ENCODE measurements at places on chromosomes 2 and 18.

DNA sequence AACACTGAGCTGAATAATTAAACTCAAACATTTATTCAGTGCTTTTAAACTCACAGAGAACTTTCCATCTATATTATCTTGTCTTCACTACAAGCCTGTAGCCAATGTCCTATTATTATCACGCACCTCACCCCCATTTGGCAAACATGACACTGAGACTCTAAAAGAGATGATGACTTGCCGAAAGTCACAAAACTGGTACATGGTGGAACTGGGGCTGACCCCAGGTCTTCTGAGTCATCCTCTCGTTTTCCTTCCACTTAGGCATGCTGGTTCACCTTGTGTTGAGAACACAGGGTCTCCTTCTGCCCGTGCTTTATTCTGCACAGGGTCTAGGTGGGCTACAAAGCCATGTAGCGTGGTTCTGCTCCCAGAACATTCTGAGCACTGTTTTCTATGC is 230.0 kb upstream of the MGAT5 start:
- no peak for DNase-seq

- DNase-seq: peak; percentile 36
These were observed 26.9 kb downstream of the NCKAP5 start for GRCh38 chr2:133541376-133541775.

DNA sequence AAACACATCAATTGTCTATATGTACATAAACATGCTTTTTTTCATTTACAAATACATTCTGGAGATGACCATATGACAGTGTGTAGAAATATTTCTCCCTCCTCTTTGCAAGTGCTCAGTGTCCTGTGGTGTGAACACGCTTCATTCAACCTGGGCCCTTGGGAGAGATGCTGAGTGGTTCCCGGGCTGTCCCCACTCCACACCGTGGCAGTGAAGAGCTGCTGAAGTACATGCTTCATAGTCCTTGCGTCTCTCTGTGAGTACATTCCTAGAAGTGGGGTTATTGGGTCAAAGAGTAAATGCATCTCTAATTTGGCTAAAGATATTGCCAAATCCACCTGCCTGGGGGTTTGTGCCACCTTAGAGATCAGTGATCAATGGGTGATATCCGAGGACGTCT is 6.5 kb upstream of the GPR35 start:
- no peak for DNase-seq

DNA sequence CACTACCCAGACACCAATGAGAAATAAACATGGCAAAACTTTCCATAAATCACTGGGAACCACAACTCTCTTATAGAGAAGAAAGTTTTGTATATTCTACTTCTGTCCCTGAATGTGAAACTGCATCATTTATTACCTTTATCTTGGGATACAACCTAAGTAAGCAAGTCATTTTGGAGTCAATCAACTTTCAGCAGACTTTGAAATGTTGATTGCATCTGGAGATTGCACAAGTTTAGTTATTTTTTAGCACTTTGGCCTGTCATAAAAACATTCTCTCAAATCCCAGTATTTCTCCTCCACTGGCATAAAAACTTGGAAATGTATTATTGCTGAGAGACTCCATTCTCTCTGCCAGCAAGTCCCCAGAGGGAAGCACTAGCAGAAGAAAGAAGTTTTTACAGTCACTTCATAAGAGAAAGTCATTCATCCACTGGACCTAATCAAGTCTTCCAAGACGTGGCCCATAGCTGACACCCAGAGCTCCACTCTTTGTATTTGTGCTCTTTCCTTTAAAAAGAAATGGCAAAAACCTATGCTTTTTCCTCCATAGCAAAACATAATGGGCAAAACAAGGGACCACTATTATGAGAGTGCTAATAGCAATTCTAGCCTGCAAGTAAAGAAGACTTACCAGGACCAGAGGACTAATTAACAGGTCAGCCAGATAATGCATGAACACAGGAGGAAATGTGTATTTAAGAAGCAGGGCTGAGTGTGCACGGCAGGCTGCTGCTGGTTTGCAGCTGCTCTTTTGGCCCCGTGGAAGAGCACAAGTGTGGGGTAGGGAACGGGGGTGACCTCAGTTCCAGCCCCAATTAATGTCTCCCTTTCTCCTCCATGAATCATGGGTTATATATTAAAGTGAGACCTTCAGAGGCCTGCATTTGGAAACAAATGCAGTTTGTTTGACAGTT is 171.5 kb downstream of the INO80D start:
- no peak for DNase-seq

- DNase-seq: no peak
These were observed 19.7 kb downstream of the DARS1 start for GRCh38 chr2:135965756-135966155.

DNA sequence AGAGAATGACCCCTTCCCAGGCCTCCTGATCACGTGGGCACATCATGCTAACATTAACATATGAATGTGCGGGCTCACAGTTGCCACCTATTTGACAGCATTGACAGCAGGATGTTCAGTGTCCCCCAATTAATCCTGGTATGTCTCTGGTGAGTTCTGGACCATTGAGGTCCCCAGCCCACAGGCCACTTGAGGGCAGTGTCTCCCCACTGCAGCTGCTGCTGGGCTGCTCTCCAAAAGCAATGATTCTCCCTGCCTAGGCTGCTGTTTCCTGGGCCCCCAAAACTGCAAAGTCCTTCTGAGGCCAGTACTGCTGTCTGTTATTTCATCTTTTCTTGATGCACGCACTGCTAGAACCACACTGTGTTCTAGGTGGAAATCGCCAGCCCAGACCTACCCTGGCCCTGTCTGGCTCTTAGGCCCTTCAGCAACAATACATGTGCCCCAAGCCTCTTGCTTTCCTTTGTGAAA is 52.7 kb upstream of the MAPK4 start:
- peak; percentile 24 for DNase-seq

- no peak for DNase-seq
These were observed 133.4 kb downstream of the PID1 start for GRCh38 chr2:229137639-229138038.

DNA sequence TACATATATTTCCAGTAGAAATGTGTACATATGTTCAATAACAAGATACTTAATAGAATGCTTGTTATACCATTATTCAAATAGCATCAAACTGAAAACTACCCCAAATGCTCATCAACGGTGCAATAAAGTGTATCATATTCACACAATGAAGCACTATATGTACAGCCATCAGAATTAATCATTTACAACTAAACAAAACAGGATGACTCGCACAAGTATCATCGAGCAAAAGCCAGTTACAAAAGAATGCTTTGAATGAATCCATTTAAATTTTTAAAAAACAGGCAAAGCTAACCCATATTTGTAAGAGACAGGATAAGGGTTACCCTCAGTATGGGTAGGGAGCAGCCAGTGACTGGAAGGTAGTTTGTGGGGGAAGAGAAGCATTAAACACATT is 132.8 kb upstream of the PDE1A start:
- DNase-seq: peak; percentile 14

- DNase-seq: no peak
These were observed 21.8 kb upstream of the SERPINE2 start for GRCh38 chr2:224060783-224061482.

- DNase-seq: no peak
These were observed 134.2 kb downstream of the PXDN start for GRCh38 chr2:1610096-1610485.

DNA sequence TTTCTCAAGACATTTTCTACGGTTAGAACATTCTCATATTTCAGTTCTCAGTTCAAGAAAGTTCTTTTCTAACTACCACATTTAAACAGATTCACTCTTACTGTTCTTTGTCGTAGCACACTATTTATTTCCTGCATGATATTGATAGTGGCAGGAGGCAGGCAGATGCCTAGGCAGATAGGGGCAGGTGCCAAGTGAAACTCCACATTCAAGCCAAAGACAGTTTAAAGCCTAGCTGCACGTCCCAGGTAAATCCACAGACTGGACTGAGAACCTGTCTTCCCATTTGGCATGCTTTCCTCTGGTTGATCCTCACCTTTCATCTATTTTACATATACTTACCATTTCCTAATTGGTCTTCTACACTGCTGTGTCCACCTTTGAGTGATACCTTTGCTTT is 359.3 kb downstream of the TMX3 start:
- DNase-seq: no peak

GRCh38 chr2:170243118-170243837 is 65.3 kb downstream of the MYO3B start:
- peak; percentile 9 for DNase-seq

- DNase-seq: peak; percentile 63
These were observed 80.9 kb downstream of the CHRNA1 start for GRCh38 chr2:174683392-174683759.

DNA sequence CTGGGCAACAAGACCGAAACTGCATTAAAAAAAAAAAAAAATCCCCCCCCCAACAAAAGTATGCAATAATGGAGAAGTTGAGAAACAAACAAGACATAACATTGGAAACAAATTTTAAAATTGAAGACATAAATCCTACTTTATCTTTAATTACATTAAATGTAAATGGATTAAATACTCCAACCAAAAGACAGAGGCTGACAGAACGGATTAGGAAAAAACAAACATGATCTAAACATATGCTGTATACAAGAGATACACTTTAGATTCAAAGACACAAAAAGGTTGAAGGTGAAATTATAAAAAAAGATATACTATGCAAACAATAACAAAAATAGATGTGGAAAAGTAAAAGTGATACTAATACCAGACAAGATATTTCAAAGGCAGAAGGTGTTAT is 350.8 kb upstream of the RGPD4 start:
- DNase-seq: no peak

- DNase-seq: no peak
These were observed 37.3 kb downstream of the CCDC93 start for GRCh38 chr2:117976581-117976980.

DNA sequence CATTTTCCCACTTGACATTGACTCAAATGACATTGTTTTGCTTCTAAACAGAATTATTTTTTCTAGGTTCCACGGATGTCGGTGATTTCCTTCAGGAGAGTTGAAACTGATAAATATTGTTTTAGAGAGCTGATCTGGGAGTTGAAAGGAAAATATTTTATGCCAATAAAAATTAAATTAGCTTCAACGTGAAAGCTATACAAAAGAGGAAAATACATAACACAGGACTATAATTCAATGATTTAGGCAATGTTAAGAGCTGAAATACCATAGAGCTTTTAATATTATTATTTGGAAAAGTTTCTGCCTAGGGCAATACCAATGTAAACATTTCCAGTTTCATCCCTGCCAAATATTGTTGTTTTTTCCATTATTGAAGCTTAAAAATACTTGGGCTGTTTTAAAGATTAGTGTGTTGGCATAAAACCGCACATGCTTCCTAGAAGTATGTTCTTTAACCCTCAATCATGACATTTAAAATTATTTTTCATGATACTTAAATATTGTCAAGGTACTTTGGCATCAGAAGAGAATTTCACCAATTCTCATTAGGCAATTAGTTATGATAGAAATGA is 18.6 kb upstream of the PDE1A start:
- no peak for DNase-seq

- DNase-seq: no peak
These were observed 123.7 kb downstream of the TNS1 start for GRCh38 chr2:217878915-217879590.

GRCh38 chr2:138116456-138116855 is 152.2 kb downstream of the HNMT start:
- no peak for DNase-seq

DNA sequence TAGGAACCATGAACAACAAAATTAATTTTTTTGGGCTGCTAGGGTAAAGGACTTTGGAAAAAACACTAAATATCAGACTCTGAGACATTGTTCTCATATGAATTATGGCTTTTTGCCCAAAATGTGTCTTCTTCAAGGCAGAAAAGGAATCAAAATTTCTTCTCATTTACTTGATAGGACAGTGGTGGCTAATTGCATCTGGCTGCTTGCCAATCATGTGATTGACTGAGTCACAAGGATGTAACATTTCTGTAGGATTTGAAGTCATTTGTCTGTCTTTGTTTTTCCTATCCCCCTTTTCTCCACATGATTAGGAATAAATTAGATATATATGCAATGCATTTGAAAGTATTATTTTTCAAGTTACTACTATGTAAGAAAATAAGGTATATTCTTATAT is 130.2 kb downstream of the SLC4A10 start:
- DNase-seq: no peak

GRCh38 chr2:74585406-74586185 is 31.1 kb downstream of the DOK1 start:
- no peak for DNase-seq

DNA sequence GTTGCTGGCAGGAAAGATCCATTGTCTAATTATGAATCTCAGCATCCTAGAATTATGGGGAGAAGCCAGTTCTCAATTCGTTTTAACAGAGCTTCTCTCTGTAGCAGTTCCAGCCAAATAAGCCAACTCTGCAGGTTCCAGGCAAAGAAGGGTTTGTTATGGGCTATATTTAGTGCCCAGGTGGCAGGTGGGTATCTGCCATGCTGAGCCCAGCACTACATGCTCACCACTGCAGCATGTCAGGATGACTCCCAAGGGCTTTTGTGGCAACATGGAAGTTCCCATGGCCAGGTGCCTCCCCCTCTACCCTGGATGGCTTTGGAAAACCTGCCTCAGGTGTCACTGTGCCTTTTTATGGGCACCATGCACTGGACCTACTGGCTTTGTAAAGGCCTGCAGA is 137.7 kb upstream of the MSH6 start:
- no peak for DNase-seq

GRCh38 chr18:36578871-36579710 is 249.7 kb downstream of the TPGS2 start:
- peak; percentile 74 for DNase-seq

GRCh38 chr2:53753041-53753440 is 14.6 kb upstream of the CHAC2 start:
- DNase-seq: no peak
